Endothelial cell of umbilical vein (primary cell): ENCODE measurements at places on chromosomes 2 and 18.

GRCh38 chr2:134570676-134571075, 148.1 kb downstream of the TMEM163 start:
- H3K36me3 ChIP-seq: no peaks in the 10 kb centered on the region
- H3K27me3 ChIP-seq: no peaks in the 10 kb centered on the region
- no peak overlapping the region for H3K4me3 ChIP-seq

DNA sequence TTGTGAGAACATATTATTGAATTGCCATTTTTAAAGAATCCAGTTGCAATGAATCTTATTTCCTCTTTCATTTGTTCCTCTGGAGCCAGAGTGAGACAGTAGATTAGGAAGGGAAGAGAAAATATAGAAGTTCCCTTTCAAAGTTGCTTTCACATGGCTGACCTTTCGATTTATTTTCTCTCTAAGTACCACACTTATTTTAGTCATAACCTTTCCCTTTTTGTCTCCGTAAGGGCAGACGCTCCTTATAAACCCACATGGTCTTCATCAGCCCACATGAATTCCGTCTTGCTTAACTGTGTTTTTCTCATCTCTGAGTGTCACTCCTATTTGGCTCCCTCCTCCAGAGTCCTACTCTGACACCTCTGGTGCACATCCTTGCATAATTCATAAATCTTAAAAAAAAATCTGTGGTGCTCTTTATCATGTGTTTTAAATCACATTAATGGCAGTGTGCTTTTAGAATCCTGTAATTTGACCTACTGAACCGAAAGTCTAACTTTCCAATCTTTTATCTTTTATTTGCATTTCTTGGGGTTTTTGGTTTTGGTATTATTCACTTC, 38.5 kb upstream of the ZNF396 start:
- no peaks in the 10 kb centered on the region for H3K36me3 ChIP-seq
- DNase-seq: no peak
- no peak overlapping the region for H3K27ac ChIP-seq
- H3K27me3 ChIP-seq: no peaks in the 10 kb centered on the region
- H3K4me3 ChIP-seq: no peak overlapping the region

- no peak overlapping the region for H3K4me3 ChIP-seq
- H3K27me3 ChIP-seq: no peaks in the 10 kb centered on the region
- peaks cover 4% of the 10 kb centered on the region for H3K36me3 ChIP-seq
- H3K27ac ChIP-seq: no peak overlapping the region
Observed at GRCh38 chr2:239991689-239992314, 33.3 kb downstream of the NDUFA10 start.

GRCh38 chr2:201904538-201905420, 98.4 kb downstream of the CDK15 start:
- H3K4me3 ChIP-seq: no peak overlapping the region
- H3K27ac ChIP-seq: no peak overlapping the region
- no peaks in the 10 kb centered on the region for H3K4me1 ChIP-seq
- H3K27me3 ChIP-seq: peaks cover 2% of the 10 kb centered on the region

DNA sequence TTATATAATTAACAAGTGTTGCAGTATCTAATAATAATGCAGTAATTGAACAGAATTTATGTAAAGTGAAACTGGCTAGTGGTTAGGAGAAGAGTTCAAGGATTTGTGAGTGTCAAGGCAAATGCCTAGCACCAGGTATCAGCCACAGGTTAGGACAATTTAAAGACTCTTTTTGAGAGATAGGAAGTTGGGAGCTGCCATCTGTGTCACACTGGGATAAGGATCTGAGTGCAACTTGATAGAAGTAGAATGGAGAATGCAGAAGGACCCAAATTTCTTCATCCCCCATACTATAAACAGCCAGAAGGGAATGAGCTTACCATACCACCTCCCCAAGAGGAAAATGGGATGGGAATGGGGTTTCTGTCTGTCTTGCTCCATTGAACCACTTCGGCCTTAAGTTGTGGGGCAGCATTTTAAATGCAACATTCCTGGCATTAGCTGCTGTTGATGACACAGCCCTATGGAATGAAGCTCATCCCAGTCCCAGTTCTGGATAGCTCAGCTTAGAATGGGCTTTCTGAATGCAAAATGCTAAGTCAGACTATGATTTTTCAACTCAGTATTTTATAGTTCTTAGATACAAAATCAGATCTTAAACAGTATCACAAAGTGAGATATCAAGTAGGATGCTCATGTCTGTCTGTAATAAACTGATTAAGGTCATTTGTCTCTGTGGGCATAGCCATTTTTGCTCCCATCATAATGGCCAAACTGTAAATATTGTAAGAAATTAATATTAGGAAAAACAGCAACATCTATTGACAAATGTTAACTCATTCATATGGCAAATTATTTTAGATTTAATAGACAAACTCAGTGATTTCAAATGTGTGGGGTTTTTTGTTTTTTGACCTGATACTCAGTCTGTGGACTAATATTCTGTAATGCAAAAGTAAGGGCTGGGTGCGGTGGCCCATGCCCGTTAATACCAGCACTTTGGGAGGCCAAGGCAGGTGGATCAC, 44.0 kb downstream of the GPR155 start:
- DNase-seq: no peak
- H3K4me3 ChIP-seq: no peak overlapping the region
- H3K36me3 ChIP-seq: no peaks in the 10 kb centered on the region
- H3K27me3 ChIP-seq: no peaks in the 10 kb centered on the region

GRCh38 chr18:46946656-46947282, 29.4 kb downstream of the KATNAL2 start:
- peak overlapping the region; percentile 84 for H3K4me3 ChIP-seq
- peaks cover 5% of the 10 kb centered on the region for H3K27me3 ChIP-seq
- peak; percentile 90 for DNase-seq
- no peaks in the 10 kb centered on the region for H3K36me3 ChIP-seq

GRCh38 chr2:189411860-189412259, 29.4 kb upstream of the WDR75 start:
- no peak overlapping the region for H3K27ac ChIP-seq
- DNase-seq: peak; percentile 49
- H3K27me3 ChIP-seq: no peaks in the 10 kb centered on the region

DNA sequence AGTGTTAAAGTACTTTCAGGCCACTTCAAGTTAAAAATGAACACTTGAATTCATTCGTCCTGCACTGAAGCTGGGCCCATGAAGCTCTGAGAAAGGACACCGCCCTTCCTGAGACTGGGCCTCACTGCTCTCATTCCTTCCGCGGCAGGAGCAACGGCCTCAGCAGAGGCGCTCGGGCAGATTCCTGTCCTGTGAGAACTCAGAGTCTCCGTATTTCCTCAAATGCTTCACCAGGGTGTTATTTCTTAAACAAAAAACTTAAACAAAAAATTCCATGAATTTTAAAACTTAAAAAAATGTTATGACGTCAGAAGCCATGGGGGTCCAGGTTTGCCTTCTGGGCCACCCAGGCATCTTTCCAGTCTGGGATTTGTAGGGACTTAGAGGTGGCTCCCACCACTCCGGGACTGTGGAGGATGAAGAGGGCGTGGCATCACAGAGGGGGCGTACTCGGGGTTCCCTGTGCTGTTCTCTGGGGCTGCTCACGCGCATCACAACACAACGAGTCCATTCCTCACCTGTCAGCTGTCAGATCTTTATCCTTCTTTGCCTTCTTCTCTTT, 115.9 kb upstream of the ASB18 start:
- no peak for DNase-seq
- no peaks in the 10 kb centered on the region for H3K4me1 ChIP-seq
- H3K27me3 ChIP-seq: no peaks in the 10 kb centered on the region
- H3K27ac ChIP-seq: no peak overlapping the region

DNA sequence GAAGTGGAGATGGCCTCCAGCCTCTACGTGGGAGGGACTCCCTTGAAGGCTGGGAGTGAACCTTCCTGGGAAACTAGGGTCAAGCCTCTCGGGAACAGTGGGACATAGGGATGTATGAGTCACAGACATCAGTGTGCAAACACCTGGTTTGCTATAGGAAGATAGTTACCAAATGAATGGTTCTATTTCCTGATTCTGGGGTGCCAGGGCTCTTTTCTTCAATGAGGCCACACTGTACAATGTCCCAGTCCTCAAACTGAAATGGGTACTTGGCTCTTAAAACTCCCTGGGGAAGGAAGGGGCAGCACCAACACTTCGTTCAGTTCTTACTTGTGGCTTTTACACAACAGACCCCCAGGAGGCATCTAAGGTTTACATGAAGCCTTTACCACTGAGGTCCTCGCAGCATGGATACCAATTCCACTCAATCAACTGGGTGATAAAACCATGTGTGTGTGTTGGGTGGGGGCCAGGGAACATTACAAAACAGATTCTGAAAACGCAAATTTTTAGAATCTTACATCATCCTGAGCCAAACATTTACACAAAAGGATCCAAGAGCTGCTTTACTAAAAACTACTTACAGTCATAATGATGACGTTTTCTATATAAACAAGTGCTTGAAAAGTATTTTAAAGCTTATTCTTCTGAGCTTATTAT, 10.4 kb downstream of the ERFE start:
- no peak overlapping the region for H3K4me3 ChIP-seq
- peak overlapping the region; percentile 89 for H3K27ac ChIP-seq
- DNase-seq: peak; percentile 66
- H3K4me1 ChIP-seq: peaks cover 29% of the 10 kb centered on the region
- H3K36me3 ChIP-seq: peaks cover 10% of the 10 kb centered on the region
- H3K27me3 ChIP-seq: peaks cover 2% of the 10 kb centered on the region

DNA sequence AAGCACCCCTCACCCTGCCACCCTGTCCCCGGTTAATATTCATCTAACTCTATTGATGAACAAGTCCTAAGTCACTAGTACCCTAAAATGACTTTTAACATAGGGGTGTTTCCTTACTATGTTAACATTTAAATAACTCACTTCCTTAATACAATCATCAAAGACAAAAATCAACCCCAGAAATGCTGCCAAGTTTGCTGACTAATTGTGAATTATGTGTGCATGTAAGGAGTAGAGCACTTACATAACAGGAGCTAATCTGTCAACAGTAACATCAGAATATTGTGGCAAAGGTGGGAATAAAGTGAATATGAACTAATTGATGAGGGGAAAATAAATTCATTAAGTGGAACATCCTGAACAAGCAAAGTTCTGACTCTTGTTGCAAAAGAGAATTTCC, 81.4 kb upstream of the ERBB4 start:
- H3K27me3 ChIP-seq: no peaks in the 10 kb centered on the region
- no peaks in the 10 kb centered on the region for H3K4me1 ChIP-seq
- no peak overlapping the region for H3K27ac ChIP-seq
- H3K36me3 ChIP-seq: no peaks in the 10 kb centered on the region

- H3K4me1 ChIP-seq: no peaks in the 10 kb centered on the region
- H3K27ac ChIP-seq: no peak overlapping the region
- no peaks in the 10 kb centered on the region for H3K27me3 ChIP-seq
- peaks cover 9% of the 10 kb centered on the region for H3K36me3 ChIP-seq
Observed at GRCh38 chr2:241373446-241373845, 17.4 kb downstream of the FARP2 start.

GRCh38 chr2:102438111-102438510, 15.2 kb downstream of the IL18RAP start:
- no peaks in the 10 kb centered on the region for H3K27me3 ChIP-seq
- H3K27ac ChIP-seq: no peak overlapping the region
- H3K36me3 ChIP-seq: no peaks in the 10 kb centered on the region
- DNase-seq: no peak
